SK-N-SH (cell line): ENCODE measurements at places on chromosomes 6 and 20.

DNA sequence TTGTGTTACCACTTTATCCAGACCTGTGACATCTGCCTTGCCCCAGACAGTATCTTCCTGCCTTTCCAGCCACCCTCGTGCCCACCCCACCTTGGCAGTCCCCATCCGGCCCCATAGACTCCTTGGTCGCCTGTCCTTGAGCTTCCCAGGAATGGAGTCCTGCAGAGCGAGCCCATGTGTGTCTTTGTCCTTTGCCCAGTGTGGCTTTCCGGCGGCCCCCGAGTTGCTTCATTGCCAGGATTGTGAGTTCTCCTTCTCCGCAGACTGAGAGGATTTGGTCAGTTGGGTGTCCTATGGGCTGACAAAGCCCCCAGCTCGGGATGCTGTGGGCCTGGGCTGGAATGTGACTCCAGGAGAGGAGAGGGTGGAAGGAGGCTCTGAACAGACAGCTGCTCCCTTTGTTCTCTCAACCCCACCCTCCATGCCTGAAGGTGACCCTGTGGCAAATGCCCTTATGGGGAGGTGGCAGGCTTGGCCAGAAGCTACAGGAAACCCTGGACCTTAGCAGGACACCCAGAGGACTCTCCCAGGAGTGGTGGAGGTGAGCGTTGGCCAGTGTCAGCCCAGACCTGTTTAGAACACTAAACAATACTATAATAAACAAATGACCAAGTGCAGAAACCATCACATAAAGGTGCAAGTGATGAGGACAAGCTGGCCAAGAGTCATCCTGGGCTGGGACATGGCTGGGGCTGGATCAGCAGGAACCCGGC is 1.9 kb upstream of the CST1 start:
- DNase-seq = no peak

- peak; percentile 30 for DNase-seq
These were observed 37.3 kb downstream of the IPCEF1 start for GRCh38 chr6:154319231-154319858.

GRCh38 chr20:35226884-35227681 is 593 bp downstream of the MMP24 start:
- DNase-seq = peak; percentile 86

DNA sequence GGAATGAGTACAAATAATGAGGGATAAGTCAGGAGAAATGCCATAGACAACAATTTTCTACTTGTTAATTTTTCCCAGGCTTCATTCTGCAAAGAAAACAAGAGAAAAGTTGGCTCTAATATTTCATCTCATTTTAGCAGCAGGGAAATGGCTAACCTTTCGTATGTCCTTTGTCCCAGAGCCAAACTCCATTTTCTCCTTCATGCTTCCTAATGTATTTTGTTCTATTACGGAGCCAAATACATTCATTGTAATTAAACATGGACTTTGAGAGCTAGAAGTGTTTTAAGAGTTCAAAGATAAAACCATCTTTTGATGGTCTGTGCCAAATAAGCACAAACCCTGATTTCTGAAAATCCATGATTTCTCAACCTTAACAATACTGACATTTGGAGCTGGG is 136.9 kb downstream of the PTCHD4 start:
- no peak for DNase-seq

GRCh38 chr6:74320715-74321114 is 624.7 kb downstream of the CD109 start:
- no peak for DNase-seq

GRCh38 chr6:168428863-168429262 is 12.1 kb upstream of the SMOC2 start:
- DNase-seq = no peak
